ENCODE measurements at places on chromosomes 7 and 10.

DNA sequence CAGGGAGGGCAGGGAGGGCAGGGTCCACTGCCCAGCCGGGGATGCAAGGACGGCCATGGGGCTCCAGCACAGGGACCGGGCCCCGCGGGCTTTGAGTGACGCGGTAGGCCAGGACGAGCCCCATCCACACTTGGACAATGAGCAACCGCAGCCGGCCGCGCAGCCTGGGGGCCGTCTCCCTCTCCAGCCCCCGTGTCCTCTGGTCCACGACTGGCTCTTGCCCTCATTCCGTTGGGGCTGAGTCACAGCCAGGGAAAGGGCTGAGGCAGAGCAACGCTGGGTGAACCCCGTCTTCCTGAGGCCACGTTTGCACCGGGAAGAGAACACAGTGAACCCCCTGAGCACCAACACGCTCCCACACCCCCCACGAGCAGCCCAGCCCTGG is 23.7 kb downstream of the SHH start:
- no peak for DNase-seq

GRCh38 chr7:98223898-98224700 is 12.9 kb downstream of the BHLHA15 start:
- no peak for DNase-seq

- DNase-seq: no peak
These were observed 356.4 kb downstream of the GALNT17 start for GRCh38 chr7:71488308-71488707.

DNA sequence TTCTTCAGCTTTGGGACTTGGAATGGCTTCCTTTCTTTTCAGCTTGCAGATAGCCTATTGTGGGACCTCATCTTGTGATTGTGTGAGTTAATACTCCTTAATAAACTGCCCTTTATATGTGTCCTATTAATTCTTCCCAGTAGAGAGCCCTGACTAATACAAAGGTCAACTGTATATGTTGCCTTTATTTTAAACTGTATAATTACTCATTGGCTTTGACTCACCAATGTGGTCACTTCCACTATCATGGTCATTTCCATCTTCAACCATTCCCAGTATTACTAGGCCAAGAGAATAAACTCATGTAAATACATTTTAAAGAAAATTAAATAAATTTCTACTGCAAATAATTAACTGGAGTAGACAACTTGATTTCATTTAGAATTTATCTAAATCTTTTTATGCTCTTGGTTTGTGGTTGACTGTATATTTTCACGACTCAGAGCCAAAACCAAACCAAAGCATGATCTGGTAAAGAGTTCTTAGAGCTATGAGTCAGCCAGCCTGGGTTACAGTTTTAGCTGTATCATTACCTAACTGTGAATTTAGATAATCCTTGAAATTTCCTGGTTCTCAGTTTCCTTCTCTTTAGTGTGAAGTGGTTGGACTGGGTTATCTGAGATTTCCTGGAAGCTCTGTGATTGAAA is 188.4 kb downstream of the PPP1R3A start:
- DNase-seq: no peak

DNA sequence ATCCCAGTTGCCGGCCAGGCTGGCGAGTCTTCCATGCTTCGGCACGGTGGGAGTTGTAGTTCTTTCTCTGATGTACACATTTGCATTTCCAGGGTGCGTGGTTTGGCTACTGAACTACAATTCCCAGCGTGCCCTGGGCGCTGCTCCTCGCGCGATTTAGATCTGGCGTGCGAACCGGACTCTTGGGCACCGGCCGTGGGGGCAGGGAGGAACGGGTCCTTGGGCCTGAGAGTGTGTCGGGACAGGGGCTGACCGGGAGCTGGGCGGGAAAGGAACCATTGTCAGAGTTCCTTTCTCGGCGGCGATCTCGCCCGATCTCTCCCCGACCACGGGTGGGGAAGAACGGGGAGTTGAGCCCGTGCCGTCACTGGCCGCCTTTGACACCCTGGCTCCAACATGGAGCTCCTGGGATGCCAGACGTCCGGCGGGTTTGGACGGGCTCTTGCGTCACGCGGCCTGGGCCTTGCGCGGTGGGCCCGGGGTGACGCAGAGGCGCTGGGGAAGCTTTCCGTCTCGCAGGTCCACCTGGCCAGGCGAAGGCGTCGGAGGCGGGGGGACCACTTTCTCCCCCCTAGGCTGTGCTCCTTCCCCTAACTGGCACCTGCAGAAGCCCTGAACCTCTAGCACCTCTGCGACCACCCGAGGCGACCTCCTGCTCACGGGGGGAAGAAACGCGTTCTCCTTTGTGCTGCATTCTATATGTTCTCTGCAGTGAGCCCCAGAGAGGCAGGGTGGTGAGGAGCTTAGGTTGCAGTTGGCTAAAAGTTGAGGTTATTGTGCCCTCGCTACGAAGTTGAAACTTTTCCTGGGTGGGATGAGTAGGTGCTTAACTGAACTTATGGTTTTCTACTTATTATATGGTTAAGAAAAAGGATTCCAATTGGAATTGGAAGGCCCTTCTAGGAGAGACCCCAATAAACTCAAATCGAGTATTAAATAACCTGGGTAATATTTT is 824 bp downstream of the IFRD1 start:
- peak; percentile 80 for DNase-seq

All from frontal cortex (tissue), 4 donors.